Naive thymus-derived CD4-positive, alpha-beta T cell (primary cell): ENCODE measurements at places on chromosomes 12 and 14. TPM values are rescaled to one million over a fixed set of nuclear protein-coding genes. Genes with fewer than 3 reads are reported as not detected.

DNA sequence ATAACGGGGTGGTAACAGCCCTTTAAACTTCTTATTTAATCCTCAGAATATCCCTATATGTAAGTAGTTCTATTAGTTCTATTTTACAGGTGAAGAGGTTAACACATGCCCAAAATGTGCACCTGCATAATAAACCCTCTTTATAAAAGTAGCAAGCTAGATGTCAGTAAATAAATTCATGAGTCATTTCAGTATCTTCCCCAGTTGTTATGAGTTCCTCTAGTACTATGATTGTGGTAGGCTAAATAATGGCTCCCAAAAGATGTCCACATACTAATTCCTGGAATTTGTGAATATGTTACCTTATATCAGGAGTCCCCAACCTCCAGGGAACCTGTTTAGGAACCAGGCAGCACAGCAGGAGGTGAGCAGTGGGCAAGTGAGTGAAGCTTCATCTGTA is 106.5 kb downstream of the TMTC3 start:
- no peaks in the 10 kb centered on the region for H3K27me3 ChIP-seq
- no peaks in the 10 kb centered on the region for H3K36me3 ChIP-seq
- H3K27ac ChIP-seq = no peak overlapping the region

- DNase-seq = no peak
- no peaks in the 10 kb centered on the region for H3K36me3 ChIP-seq
- no peak overlapping the region for H3K27ac ChIP-seq
- H3K4me3 ChIP-seq = no peak overlapping the region
Measured at GRCh38 chr12:38639625-38640024, 265.8 kb downstream of the CPNE8 start.

DNA sequence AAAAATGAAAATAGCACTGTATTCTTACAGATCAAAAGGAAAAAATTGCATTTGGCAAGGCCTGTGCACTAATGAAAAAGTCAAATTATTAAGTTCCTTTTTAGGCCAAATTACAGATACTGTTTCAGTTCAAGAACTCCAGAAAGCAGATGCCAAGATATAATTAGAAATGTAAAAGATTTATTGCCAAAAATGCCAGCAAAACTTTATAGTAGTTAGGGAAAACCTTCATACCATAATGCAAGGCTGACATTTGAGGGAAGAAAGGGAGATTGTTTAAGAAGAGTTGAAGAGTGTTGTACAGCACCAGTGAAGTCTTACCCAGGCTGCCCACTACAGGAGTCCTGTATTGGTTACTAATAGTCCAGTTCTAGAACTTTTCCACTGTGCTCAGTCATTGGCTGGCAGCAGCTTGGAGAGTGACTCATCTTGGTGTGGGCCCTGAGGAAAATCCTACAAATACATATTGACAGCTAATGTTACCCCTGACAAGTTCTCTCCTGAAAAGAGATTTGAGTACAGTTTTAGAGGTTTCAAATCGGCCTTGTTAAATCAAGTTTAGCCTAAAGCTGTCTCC is 600.4 kb downstream of the C12orf50 start:
- DNase-seq = no peak
- H3K27me3 ChIP-seq = no peaks in the 10 kb centered on the region
- no peak overlapping the region for H3K27ac ChIP-seq
- no peaks in the 10 kb centered on the region for H3K36me3 ChIP-seq
- no peaks in the 10 kb centered on the region for H3K4me1 ChIP-seq
- no peak overlapping the region for H3K4me3 ChIP-seq

DNA sequence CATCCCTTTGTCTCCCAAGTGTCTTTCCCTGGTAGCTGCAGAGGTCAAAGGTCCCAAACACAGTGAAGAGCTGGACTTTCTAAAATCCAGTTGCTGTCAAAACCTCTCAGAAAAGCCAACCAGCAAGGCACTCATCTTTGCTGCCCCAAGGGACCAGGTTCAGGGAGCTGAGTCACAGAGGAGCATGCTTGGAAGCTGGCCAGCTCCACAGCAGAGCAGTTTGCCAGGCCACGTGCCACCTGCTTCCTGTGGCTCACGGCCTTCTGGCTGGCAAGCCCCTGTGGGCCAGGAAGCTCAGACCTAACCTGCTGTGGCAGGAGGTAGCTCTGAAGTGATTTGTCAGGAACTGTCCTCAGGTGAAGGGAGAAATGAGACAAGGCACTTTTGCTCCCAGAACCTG is 3.6 kb downstream of the ISCU start:
- DNase-seq = peak; percentile 23
- H3K27ac ChIP-seq = peak overlapping the region; percentile 72
- H3K4me3 ChIP-seq = no peak overlapping the region
- no peaks in the 10 kb centered on the region for H3K27me3 ChIP-seq

- no peak overlapping the region for H3K4me3 ChIP-seq
- H3K27ac ChIP-seq = no peak overlapping the region
- DNase-seq = no peak
Measured at GRCh38 chr14:62734831-62735230, 310.4 kb downstream of the KCNH5 start.

DNA sequence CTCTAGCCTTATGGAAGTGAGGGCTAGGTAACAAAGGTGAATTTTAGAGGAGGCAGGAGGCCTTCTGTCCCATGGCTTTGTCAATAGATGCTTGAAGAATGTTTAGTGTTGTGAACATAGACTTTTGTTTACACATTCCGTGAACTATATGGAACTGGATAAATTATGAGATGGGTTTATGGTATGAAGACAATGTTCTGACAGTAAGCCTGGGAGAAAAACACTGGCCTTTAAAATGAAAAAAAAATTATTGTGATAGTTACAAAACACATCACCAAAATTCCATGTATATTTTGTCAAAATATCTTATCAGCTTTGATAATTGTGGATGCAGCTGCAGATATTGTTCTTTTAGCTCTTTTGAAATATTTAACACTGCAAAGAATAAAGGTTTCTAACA is 251.5 kb upstream of the DCN start:
- H3K4me3 ChIP-seq = no peak overlapping the region
- H3K27ac ChIP-seq = no peak overlapping the region
- no peak for DNase-seq
- no peaks in the 10 kb centered on the region for H3K27me3 ChIP-seq

DNA sequence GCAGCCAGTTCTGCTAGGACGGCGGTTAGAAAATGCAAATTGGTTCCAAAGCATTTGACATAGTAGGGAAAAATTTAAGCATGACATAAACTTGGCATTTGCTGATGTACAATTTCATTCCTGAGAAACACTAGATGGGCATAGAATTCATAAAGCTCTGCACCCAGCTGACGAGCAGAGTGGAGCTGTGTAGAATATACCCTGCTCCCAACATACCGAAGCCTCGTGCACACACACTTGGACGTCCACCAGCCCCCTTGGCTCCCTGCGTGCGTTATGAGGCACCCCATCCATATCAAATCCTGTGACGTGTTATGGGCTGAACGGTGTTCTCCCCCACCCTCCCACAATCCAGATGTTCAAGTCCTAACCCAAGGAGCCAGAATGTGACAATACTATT is 65.4 kb downstream of the CLMN start:
- H3K27me3 ChIP-seq = no peaks in the 10 kb centered on the region
- H3K27ac ChIP-seq = no peak overlapping the region
- H3K4me1 ChIP-seq = no peaks in the 10 kb centered on the region
- H3K36me3 ChIP-seq = no peaks in the 10 kb centered on the region
- no peak for DNase-seq

DNA sequence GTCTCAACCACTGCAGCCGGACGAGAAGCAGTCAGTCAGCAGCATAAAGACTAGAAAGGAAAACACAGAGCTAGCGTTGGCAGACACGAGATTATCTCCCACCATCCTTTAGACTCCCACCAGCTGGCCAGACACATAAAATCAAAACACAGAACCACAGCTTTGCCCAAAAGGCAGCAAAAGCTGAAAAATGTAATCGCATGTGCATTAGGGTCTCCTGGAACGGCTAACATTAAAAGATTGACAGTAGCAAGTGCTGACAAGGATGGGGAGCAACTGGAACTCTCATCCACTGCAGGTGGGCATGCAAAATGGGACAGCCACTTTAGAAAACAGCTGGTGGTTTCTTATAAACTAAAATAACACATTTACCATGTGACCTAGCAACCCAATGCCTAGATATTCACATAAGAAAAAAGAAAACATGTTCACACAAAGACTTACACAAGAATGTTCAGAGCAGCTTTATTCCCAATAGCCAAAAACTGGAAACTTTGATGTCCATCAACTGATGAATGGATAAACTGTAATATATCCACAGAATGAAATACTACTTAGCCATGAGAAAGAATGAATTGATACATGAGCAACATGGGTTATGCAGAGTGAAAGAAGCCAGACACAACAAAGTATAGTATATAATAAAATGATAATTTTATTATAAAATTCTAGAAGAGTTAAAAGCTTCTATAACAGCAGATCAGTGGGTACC is 37.7 kb downstream of the NCOR2 start:
- H3K4me1 ChIP-seq = no peaks in the 10 kb centered on the region
- no peak overlapping the region for H3K4me3 ChIP-seq
- no peak overlapping the region for H3K27ac ChIP-seq
- H3K36me3 ChIP-seq = peaks cover 29% of the 10 kb centered on the region

DNA sequence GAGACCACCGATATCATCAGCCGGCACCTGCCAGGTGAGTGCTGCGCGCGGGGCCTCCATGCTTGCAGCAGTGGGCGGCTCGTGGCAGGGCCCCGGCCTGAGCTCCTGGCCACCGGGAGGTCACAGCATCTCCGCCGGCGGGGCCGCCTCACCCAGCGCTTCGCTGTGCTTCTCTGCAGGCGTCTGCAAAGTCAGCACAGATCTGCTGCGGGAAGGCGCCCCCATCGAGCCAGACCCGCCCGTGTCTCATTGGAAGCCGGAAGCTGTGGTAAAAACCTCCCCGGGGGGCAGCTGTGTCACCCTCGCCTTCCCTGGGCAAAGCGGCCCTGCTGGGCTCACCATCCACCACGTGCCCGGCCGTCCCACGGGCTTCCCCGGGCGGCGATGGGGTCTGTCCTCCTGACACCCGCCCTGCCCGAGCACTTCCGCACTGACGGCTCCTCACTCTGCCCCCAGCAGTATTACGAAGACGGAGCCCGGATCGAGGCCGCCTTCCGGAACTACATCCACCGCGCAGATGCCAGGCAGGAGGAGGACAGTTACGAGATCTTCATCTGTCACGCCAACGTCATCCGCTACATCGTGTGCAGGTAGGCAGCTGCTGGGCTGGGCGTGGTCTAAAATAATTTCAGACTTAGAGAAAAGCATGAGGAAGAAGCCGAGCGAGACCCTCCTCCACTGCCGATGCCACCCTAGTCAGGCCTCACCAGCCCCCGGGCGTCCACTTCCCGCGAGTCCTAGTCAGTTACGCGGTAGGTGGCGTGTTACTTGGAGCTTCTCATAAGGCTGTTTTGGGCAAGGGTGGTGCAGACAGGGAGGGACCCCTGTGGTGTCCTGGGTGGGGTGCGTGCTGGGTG is 7.1 kb downstream of the PGAM5 start:
- H3K4me1 ChIP-seq = no peaks in the 10 kb centered on the region
- H3K27me3 ChIP-seq = no peaks in the 10 kb centered on the region
- no peak overlapping the region for H3K4me3 ChIP-seq
- no peak overlapping the region for H3K27ac ChIP-seq
- H3K36me3 ChIP-seq = no peaks in the 10 kb centered on the region
- DNase-seq = no peak

DNA sequence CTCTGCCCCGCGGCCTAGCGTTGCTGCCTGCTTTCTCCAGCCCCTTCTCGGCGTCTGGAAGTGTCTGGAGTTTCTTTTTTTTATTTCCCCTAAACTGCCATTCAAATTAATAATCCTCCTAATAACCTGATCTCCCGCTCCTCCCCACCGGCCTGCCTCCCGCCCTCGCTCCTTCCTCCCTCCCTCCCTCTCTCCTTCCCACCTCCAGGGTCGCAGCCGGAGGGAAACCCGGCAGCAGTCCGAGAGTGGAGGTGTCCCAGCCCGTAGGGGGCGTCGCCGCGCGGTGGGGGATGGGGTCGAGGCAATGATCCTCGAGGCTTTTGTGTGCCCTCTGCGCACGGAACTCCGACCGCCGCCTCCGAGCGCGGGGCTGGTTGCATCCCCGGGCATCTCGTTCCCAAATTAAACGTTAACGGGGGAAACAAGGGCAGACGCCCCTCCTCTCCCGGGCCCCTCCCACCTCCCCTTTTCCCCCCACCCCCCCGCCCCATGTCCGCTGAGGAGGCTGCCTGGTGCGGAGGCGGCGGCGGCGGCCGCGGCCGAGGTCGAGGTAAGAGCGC is 1.0 kb upstream of the SOCS2 start:
- H3K4me3 ChIP-seq = peak overlapping the region; percentile 89
- H3K27me3 ChIP-seq = no peaks in the 10 kb centered on the region
- peak; percentile 40 for DNase-seq
- H3K4me1 ChIP-seq = peaks cover 16% of the 10 kb centered on the region
- no peaks in the 10 kb centered on the region for H3K36me3 ChIP-seq

DNA sequence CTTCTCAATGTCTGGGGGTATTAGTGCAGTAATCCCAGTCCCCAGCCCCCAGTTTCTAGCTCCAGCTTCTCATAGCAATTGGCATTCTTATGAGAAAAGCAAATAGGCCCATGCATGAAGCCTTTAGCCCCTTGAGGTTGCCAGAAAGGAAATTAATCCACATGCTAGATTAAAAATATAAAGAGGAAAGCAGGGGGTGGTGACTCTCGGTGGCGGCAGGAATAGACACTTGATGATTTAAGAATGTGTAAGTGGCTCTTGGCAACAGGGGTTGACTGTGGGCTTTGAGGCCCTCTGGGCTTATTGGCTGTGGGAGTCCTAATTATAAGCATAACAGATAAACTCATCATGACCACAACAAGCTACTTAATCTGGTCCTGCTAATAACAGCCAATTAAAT is 1367.3 kb upstream of the FLRT2 start:
- DNase-seq = no peak
- H3K4me1 ChIP-seq = no peaks in the 10 kb centered on the region
- H3K36me3 ChIP-seq = no peaks in the 10 kb centered on the region
- H3K27ac ChIP-seq = no peak overlapping the region
- no peaks in the 10 kb centered on the region for H3K27me3 ChIP-seq

- H3K4me3 ChIP-seq = no peak overlapping the region
- H3K4me1 ChIP-seq = peaks cover 11% of the 10 kb centered on the region
- H3K36me3 ChIP-seq = peaks cover 3% of the 10 kb centered on the region
- no peaks in the 10 kb centered on the region for H3K27me3 ChIP-seq
- no peak overlapping the region for H3K27ac ChIP-seq
Measured at GRCh38 chr12:11654338-11654737, 4.9 kb downstream of the ETV6 start.

Gene ZC2HC1C
- 1.7 and 1.9 TPM in 2 replicates for total RNA-seq

Gene DIO3
- not detected for total RNA-seq

Gene CLEC4E
- 19.2 TPM for total RNA-seq

Gene BATF
- total RNA-seq = 10.6 TPM

Gene AMIGO2
- total RNA-seq = 13.4 TPM

Gene C3AR1
- total RNA-seq = 2.7 TPM
